ENCODE measurements at places on chromosomes 16 and 17.
A peak's percentile ranks its signal among the peaks of the same experiment; 100 is the strongest.

GRCh38 chr16:73046849-73047214 lies 1.1 kb downstream of the ZFHX3 start:
- DNase-seq: no peak

- DNase-seq: no peak
Measured at GRCh38 chr17:43405861-43406260, 7.1 kb downstream of the ARL4D start.

DNA sequence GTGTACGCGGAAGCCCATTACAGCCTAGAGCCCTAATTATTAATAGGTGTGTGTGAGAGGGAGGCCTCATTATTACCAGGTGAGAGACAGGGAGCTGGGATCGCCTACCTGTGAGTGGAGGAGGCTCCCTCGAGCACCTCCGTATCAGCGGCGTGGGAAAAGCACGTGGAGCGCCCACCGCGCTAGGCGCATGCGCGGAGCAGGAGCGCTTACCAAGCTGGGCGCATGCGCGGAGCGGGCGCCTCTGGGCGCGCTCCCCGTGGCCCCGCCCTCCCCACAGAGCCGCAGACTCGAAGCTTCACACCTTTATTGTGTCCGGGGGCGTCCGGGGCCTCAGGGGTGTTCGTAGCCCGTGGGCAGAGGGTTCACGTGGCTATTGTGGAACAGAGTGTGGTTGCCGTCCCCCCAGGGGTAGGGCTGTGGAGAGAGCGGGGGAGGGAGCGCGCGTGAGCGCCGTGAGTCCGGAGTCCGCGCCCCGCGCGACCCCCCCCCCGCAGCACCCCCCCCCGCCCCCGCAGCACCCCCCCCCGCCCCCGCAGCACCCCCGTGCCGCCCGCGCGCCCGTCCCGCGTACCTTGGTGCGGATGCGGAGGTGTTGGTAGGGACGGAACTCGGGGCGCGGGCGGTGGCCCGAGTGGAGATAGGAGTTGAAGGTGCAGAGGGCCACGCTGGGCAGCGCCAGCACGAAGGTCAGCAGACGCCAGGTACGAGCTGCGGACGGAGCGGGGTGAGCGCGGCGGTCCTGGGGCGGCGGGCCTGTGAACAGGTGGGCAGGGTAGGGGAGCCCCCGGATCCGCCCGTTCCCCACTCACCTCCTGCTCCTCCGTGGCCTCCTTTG lies 500 bp downstream of the COX6A2 start:
- no peak for DNase-seq

DNA sequence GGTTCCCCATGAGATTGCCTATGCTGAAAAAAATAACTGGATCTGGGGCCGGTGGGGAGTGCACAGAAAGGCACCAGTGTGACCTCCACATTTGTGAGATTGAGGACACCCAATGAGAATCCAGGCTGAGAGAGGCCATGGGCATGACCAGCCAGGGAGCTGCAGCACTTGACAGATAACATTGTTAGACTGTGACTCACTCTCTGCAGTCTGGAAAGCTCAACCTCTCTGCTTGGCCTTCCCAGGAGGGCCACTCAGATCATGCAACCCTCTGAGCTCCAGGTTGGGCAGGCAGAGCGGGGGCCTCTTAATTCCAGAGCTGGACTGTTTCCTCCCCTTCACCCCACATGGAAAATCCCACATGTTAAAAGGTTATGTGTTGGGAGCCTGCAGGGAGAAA lies 30.1 kb downstream of the FZD2 start:
- peak; percentile 91 for DNase-seq

GRCh38 chr16:55900616-55901393 lies 25.6 kb upstream of the CES5A start:
- DNase-seq: no peak

DNA sequence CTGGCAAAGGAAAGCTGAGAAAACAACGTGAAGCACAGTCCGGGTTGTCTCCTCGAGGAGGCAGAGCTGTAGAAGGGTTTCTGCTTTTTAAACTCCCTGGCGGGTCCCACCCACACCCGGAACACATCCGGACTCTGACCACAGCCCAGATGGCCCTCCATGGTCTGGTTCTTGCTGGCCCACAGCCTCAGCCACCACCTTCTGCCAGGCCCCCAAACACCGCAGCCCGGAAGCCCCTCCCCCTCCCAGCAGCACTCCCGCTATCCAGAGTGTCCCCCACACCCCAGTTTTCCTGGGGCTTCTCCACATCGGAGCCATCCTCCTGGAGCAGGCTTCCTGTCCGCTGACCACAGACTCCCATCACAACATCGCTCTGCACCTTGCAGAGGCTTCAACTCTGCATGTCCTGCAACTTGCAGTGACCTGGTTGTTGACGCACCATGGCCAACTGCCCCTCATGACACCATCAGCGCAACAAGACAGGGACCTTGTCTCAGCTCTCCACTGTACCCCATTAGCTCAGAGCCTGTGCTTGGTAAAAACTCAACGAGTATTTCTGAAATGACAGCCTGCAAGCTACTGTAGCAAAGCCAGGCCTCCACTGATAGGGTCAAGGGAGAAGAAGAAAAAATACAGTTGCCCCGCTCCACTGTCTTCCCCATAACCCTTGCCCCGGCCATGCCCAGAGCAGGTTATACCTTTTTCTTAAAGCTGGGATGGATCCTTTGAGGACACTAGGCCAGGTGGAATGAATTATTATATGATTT lies 129.8 kb downstream of the C16orf78 start:
- no peak for DNase-seq

- DNase-seq: peak; percentile 86
Measured at GRCh38 chr17:17156107-17156506, 50.0 kb downstream of the PLD6 start.

Measured in IMR-90 (cell line).